Stimulated activated CD4-positive, alpha-beta T cell treated with anti-CD3 and anti-CD28 coated beads, Interleukin-12 subunit alpha, Interleukin-12 subunit beta, amount 100 ng/mL, for 24 hours (primary cell): ENCODE measurements at places on chromosomes 5 and 9.

GRCh38 chr5:139431706-139432105 is 7.6 kb downstream of the DNAJC18 start:
- no peak for DNase-seq

DNA sequence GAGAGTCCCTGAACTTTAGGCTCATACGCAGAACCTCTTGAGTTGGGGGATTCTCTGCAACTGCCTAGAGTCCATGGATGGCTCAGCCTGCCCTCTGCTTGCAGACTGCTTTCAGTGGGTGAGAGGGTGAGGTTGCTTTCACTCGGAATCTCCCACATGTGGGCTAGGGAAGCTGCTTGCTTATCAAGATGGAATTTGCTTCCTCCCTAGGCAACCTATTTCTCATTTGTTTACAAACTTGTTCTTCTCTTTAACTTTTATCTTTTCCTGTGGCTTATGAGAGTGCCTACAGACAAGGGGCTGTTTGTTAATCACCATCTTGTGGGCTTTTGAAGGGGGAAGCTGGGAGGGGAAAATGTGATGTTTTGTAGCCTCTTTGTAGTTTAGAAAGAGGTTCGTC is 10.0 kb downstream of the TLE4 start:
- DNase-seq = no peak

- DNase-seq = no peak
These were observed 4.3 kb downstream of the FAM163B start for GRCh38 chr9:133604856-133605255.

GRCh38 chr5:133854554-133854953 is 113.9 kb downstream of the C5orf15 start:
- no peak for DNase-seq

DNA sequence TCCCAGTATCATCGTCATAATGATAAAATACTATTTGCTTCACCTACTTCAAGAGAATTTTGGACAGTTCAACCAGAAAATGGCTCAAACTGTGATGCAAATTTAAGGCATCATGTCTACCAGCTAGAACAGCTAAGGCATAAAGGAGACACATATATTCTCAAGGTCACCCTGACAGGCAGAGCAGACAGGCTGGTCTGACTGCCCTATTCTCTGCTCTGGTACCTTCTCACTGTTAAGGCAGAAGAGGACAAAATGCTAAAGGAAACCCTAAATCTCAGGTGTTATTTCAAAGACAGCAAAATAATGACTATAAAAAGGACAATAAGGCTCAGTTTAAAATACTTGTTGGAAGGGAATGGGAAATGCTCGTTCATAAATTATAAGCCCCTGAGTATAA is 87.2 kb downstream of the MRPS27 start:
- no peak for DNase-seq

DNA sequence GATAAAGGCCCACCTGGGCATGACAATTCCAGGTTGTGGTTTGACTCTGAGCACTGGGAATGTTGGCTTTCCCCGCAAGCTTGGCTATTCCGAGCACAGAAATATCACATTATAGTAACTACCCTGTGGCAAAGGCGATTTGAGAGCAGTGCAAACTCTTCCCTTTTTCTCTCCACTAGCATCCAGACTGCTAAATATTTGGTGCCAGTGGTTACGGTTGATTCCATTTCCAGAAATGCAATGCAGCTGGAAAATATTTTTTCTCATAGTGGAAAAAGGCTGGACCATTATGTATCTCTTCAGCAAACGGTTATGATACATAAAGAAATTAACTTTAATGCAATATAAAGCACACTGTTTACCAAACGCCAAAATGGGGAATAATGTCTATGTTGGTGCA is 158.0 kb downstream of the ENC1 start:
- DNase-seq = no peak

GRCh38 chr9:6153425-6153824 is 62.2 kb upstream of the IL33 start:
- DNase-seq = no peak

GRCh38 chr9:121559183-121559582 is 59.5 kb upstream of the GGTA1 start:
- DNase-seq = no peak

DNA sequence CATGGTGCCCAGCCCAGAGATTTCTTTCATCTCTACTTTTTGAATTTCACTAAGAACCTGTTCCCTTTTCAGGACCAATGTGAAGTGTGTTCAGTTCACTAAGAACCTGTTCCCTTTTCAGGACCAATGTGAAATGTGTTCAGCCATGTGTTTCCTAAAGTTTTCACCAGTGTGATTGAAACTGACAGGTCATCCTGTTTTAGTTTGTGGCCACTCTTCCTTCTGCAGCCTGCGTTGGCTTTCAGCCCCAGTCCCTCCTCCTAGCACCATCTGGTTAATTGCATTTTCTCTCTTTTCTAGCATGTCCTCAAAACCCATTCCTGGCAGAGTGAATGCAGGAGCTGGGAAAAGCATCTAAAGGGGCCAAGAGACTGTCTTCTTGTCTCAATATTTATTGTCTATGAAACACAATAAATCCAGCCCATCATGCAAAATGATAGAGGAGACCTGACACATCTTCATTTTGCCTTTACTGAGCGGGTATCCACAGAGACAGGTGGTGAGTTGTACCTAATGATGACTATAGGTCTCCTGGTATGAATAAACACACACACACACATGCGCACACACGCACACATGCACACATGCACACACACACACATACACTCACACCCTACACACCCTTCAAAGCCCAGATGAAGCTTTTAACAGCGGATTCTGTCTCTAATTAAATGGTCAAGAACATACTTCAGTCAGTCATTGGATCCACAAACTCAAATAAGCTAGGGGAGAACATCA is 6.1 kb upstream of the PANK3 start:
- DNase-seq = no peak

DNA sequence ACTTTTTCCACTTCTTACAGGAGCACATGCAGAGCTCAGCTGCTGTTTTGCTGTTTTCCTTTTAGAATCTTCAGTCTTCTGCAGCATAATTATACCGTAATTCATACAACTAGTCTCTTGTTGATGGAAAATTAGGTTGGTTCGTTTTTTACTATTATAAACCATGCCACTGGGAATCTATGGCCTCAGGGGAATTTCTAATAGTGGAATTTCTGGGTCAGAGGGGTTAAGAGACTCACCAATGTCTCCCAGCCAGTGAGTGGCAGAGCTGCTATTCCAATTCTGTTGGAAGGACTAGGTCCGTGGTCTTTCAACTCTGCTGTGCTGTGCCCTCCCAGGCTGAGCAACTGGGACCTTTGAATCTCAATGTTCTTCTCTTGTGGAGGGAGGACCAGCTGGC is 282.5 kb downstream of the ZSWIM6 start:
- DNase-seq = no peak

DNA sequence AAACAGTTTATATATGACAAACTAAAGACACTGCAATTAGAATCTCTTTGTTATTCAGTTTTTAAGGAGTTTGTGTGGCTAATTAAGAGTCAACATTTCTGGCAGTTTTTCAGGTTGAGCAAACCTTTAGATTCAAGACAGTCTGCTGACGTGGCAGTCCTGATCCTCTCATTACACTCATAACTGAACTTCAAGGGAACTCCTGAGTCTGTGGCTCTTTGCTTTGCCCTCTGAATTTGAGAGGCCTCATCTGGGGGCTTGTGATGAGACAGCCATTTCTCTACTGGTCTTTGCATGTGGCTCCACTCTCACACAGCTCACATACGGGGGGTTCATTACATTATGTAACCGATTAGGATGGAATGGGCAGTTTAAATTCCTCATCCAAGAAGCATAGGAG is 182.9 kb upstream of the MEF2C start:
- DNase-seq = no peak

- DNase-seq = no peak
These were observed 105.6 kb downstream of the ATPSCKMT start for GRCh38 chr5:10144040-10144439.

DNA sequence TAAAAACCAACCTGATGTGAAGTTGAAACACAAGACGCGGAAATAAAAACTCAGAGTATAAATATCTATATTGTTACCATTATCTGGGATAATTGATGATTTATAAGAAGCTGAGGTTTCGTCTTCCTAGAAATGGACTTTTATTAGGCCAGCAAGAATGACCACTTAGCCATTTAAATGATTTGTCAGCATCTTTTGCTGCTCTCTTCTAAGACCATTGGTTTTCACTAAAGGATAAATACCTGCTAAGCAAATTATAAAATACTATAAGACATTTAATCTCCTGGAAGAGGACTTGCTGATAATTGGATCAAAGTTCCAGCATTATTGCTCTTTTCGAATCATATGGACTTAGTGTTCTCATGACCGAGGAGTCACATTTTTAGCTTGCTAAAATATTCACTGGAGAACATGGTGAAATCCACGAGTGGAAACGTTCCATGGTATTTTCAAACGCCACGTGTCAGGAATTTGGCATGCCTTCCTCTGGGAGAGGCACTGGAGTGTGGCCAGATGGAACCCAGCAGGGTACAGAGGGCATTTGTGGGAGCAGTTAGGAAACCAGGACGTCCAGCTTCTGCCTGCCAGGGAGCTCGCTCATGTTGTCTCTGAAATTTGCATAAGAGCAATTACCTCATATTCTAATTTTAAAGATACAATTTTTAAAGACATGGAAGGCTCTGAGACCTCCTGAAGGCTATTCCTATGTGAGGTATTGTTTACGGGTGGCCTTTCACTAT is 43.1 kb downstream of the TNFAIP8 start:
- no peak for DNase-seq

DNA sequence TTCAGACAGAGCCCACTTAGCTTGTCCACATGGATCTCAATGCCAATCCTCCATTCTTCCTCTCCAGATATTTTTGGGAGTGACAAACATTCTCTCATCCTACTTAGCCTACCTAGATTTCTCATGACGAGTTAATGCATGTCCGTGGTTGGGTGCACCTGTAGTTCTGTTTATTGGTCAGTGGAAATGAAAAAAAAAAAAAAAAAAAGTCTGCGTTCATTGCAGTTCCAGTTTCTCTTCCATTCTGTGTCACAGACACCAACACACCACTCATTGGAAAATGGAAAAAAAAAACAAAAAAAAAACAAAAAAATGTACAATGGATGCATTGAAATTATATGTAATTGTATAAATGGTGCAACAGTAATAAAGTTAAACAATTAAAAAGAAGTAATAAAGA is 59.0 kb downstream of the BASP1 start:
- no peak for DNase-seq

DNA sequence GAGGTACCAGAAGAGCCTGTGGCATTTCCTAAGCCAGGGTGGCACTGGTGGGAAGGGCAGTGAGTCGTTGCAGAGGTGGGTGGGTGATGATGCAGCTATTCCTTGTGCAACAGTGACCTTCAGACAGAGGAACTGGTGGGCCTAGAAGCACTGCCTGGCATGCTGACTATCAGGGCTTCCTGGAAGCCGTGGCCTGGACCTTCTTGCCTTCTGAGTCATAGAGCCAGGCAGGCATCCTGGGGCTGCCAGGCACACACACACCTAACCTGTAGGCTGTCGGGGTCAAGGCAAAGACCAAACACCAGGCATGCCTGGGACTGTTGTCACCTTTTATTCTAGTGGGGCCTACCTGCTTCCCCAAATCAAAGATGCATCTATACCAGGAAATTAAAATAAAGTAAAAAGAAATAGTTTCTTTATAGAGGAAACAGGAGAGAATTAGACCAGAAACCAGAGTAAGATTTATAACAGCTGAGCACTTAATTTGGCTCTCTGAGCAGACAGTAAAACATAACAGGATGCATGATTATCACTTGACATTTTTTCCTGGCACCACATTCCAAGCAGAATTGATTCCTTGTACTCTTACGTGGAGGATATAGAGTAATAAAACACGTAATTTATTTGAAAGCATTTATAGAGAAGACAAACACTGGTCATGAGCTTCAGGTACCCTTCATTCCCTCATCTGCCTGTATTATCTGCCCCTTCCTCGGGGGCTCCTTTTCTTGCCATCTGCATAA is 25.1 kb downstream of the NANS start:
- DNase-seq = no peak

- no peak for DNase-seq
These were observed 143.6 kb upstream of the SLC28A3 start for GRCh38 chr9:84484172-84484571.

- DNase-seq = no peak
These were observed 181.1 kb downstream of the TRIM32 start for GRCh38 chr9:116868201-116868600.

GRCh38 chr5:115450741-115451140 is 93.8 kb downstream of the FEM1C start:
- no peak for DNase-seq

DNA sequence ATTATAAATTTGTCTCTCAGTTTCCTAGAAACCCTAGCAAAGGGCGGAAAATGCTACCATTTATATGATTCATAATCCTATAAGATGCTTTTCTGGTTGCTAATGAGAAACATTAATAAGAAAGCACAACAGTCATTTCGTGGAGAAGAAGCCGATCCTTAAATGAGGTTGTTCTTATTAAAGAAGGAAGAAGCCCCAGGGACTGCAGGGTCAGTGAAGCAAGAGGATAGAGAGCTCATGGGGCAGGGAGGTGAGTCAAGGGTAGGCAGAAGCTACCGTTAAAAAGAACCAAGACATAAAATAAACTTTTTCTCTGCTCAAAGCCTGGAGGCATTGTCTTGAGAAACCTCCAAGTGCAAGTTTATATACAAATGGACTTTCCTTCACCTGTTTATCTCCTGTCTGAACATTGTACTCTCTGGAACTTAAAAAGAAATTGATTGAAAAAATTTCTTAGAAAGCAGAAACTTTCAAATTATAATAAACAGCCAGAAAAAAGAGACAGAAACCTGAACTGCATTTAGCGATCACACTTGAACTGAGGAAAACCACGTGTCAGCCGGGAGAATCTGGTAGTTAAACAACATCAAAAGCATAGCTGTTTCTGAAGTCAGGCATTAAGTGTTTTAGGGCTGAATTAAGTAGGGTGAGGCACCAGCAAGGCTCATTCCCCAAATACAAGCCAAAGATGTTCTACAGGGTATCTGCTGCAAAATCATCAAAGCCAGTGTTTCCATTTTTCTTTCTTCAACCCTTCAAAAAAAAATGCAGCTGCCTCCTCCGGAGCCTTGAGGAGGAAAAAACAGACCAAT is 21.9 kb downstream of the HTR4 start:
- DNase-seq = no peak

- DNase-seq = peak; percentile 29
These were observed at the start of gene CCDC69 for GRCh38 chr5:151223447-151224264. Gene CCDC69, minus strand, starts transcription at chr5:151224092. Its CDS starts 122 bp downstream, at chr5:151223970.

GRCh38 chr9:121182101-121182836 is 19.4 kb downstream of the RAB14 start:
- DNase-seq = no peak

DNA sequence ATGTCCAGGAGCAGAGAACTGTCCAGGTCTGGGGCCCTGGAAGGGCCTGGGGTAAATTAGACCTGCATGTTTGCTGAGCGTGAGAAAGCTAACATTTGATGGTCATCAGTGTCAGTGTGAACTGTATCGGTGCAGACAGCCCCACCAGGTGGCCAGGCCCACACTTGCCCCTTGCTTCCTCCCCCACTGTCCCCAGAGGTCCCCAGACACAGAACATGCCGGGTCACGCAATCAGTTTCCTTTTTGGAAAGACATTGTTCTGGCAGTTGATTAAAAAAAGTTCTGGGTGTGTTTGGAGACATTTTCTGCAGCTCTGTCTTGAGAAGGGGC is 1.5 kb downstream of the NKD2 start:
- no peak for DNase-seq
